ENCODE measurements at places on chromosomes 1 and 21. TPM values are rescaled to one million over a fixed set of nuclear protein-coding genes. Genes with fewer than 3 reads are reported as not detected.

DNA sequence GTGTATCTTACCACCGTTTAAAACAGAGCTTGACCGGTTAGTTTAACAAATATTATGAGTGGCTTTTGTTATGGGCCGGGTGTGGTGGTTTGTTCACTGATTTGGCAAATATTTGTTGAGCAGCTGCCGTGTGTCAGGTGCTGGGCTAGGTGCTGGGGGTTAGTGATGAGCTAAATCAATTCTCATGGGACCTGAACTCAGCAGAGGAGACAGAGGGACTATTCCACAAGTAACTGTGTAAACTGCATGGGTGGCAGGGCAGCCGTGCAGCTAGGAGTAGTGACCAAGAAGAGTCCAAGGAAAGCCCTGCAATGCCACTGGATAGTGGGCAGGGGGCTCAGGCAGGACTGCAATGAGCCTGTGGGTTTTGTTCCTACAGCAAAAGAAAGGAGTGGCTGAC is 11.2 kb upstream of the C2CD2 start:
- H3K27ac ChIP-seq = no peak overlapping the region
- no peaks in the 10 kb centered on the region for H3K36me3 ChIP-seq
- no peak for DNase-seq
- no peak overlapping the region for H3K4me3 ChIP-seq
- no peaks in the 10 kb centered on the region for H3K27me3 ChIP-seq

GRCh38 chr1:50148142-50148923 is 39.6 kb downstream of the ELAVL4 start:
- H3K4me1 ChIP-seq = no peaks in the 10 kb centered on the region
- no peaks in the 10 kb centered on the region for H3K27me3 ChIP-seq
- DNase-seq = no peak
- no peaks in the 10 kb centered on the region for H3K36me3 ChIP-seq

KCNE2 gene
- total RNA-seq = 1.5 TPM

GRCh38 chr1:7146710-7147109 is 361.5 kb downstream of the CAMTA1 start:
- no peak overlapping the region for H3K27ac ChIP-seq
- no peak for DNase-seq
- H3K27me3 ChIP-seq = peaks cover 7% of the 10 kb centered on the region
- no peaks in the 10 kb centered on the region for H3K4me1 ChIP-seq
- H3K36me3 ChIP-seq = no peaks in the 10 kb centered on the region

DNA sequence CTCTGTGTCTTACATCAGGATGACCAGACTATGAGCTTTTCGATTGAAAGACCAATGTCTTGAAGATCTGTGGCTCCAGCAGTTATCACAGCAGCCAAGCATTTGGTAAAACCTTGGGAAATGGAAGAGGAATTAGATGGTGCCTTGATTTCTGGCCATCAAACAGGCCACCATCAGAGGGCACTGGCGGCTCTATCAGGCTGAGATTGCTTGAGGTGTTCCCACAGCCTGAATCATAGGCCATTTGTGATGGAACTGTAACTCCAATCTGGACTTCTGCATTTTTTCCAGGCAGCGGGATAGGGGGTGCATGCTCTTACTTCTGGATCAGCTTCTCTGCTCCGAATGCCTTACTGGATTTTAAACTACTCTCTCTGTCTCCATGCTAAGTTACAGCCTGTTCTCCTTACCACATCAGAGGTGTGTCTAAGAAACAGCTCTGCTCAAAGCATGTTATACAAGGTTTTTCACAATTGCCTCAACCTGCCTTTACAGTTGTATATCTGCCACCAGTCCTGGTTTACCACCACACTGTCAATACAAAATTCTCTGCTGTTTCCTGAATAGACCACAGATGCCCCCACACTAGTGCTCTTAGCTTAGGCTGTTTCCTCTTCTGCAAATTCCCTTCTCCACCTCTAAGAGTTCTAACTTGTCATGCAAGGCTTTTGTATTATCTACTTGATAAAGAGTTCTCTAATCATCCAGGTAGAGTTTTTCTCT is 180.9 kb downstream of the PTGER3 start:
- no peaks in the 10 kb centered on the region for H3K4me1 ChIP-seq
- H3K36me3 ChIP-seq = no peaks in the 10 kb centered on the region
- no peak overlapping the region for H3K4me3 ChIP-seq
- H3K27ac ChIP-seq = no peak overlapping the region
- no peak for DNase-seq

S100A11 gene
- total RNA-seq = 267 TPM

ITPKB gene
- 51.1 TPM for total RNA-seq

- no peaks in the 10 kb centered on the region for H3K36me3 ChIP-seq
- no peaks in the 10 kb centered on the region for H3K27me3 ChIP-seq
- no peak for DNase-seq
- no peaks in the 10 kb centered on the region for H3K4me1 ChIP-seq
- no peak overlapping the region for H3K27ac ChIP-seq
- H3K4me3 ChIP-seq = no peak overlapping the region
These were observed 306.3 kb downstream of the LMX1A start for GRCh38 chr1:165050246-165050645.

LDLRAD1 gene
- not detected for total RNA-seq

- no peaks in the 10 kb centered on the region for H3K36me3 ChIP-seq
- H3K4me1 ChIP-seq = peaks cover 4% of the 10 kb centered on the region
- no peak overlapping the region for H3K27ac ChIP-seq
- H3K27me3 ChIP-seq = no peaks in the 10 kb centered on the region
- H3K4me3 ChIP-seq = no peak overlapping the region
These were observed 46.3 kb downstream of the XCL2 start for GRCh38 chr1:168497376-168497950.

- H3K27me3 ChIP-seq = no peaks in the 10 kb centered on the region
- H3K4me3 ChIP-seq = no peak overlapping the region
- H3K27ac ChIP-seq = no peak overlapping the region
- H3K36me3 ChIP-seq = no peaks in the 10 kb centered on the region
These were observed 12.0 kb upstream of the PCBP3 start for GRCh38 chr21:45631540-45631939.

DNA sequence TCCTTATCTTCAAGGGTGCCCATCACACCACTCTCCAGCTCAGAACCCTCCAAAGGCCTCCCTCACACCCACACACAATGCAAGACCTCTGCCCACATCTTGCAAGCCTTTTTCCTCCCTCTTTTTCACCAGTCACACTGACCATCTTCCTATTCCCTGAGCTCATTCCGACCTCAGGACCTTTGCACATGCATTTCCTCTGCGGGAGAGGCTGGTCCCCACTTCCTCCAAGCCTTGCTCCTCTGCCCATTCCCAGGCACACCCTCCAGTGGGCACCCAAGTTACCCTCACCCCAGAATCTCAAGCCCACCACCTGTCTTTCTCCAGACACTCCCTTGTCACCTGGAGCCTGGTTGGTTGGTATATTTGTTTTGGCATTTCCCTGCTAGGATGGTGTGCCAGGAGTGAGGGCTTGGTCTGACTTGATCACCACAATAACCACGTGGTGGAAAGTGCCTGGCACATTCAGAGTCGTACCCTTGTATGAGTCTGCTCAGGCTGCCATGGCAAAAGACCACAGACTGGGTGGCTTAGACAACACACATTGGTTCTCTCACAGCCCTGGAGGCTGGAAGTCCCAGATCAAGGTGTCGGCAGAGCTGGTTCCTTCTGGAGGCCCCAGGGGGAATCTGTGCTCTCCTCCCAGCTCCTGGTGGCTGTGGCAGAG is 13.2 kb downstream of the MX2 start:
- no peak for DNase-seq
- H3K27ac ChIP-seq = no peak overlapping the region
- no peaks in the 10 kb centered on the region for H3K4me1 ChIP-seq
- H3K27me3 ChIP-seq = no peaks in the 10 kb centered on the region
- H3K4me3 ChIP-seq = no peak overlapping the region
- no peaks in the 10 kb centered on the region for H3K36me3 ChIP-seq

AXDND1 gene
- total RNA-seq = 0.30 TPM

NTMT2 gene
- not detected for total RNA-seq

DNA sequence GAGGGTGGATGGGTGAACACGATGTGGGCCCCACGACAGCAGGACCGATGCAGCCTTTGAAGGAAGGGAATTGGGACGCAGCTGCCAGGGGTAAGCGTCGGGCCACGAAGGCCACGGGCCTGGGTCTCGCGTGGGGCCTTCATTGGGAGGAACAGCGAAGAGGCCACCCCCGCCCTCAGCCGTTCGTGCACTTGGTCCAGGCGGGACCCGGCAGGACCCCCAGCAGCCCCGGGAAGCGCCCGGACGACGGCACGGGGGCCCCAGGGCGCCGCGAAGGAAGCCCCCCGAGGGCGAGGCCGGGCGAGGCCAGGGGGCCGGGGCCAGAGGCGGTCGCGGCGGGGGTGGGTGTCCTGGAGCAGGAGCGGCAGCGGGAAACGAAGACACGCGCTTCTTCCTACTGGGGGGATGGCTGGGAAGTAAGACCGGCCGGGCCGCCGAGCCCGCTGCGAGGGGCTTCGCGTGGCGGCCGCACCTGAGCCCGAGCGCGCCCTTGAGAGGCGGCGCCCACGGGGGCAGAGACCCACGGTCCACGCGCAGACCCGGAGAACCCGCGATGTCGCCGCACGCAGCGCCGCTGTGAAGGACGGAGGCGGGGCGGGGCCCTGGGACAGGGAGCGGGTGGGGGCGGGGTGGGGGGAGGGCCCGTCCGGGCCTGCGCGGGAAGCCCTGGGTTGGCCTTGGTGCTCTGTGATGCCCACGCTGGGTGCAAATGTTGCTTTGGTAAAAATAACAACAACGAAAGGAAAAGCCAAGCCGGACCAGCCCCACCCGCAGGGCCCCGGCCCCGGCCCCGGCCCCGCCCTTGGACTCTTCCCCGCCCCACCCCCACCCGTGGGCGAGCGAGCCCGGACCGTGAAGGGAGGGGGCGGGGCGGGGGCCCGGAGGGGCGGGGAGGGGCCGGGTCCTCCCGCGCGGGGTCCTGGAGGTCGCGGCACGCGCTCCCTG is 56.0 kb upstream of the ADARB1 start:
- peak overlapping the region; percentile 81 for H3K27ac ChIP-seq
- no peaks in the 10 kb centered on the region for H3K36me3 ChIP-seq
- H3K4me3 ChIP-seq = peak overlapping the region; percentile 43
- DNase-seq = no peak
- H3K27me3 ChIP-seq = no peaks in the 10 kb centered on the region

GRCh38 chr21:34974162-34974981 is 74.7 kb downstream of the RUNX1 start:
- H3K27ac ChIP-seq = no peak overlapping the region
- no peak overlapping the region for H3K4me3 ChIP-seq
- no peaks in the 10 kb centered on the region for H3K36me3 ChIP-seq
- no peaks in the 10 kb centered on the region for H3K27me3 ChIP-seq
- no peaks in the 10 kb centered on the region for H3K4me1 ChIP-seq

GRCh38 chr21:43884861-43885417 is 19.9 kb downstream of the AGPAT3 start:
- H3K4me3 ChIP-seq = no peak overlapping the region
- H3K27me3 ChIP-seq = no peaks in the 10 kb centered on the region
- H3K27ac ChIP-seq = peak overlapping the region; percentile 44
- H3K4me1 ChIP-seq = peaks cover 28% of the 10 kb centered on the region
- DNase-seq = no peak
- no peaks in the 10 kb centered on the region for H3K36me3 ChIP-seq

- no peaks in the 10 kb centered on the region for H3K4me1 ChIP-seq
- H3K36me3 ChIP-seq = no peaks in the 10 kb centered on the region
- DNase-seq = no peak
- H3K27ac ChIP-seq = no peak overlapping the region
- H3K4me3 ChIP-seq = no peak overlapping the region
These were observed 20.2 kb downstream of the COL18A1 start for GRCh38 chr21:45424854-45425795.

GRCh38 chr1:15965228-15965767 is 10.6 kb downstream of the ZBTB17 start:
- no peaks in the 10 kb centered on the region for H3K36me3 ChIP-seq
- peaks cover 29% of the 10 kb centered on the region for H3K4me1 ChIP-seq
- H3K27ac ChIP-seq = peak overlapping the region; percentile 83
- no peaks in the 10 kb centered on the region for H3K27me3 ChIP-seq

FMOD gene
- total RNA-seq = 82.8 TPM

DNA sequence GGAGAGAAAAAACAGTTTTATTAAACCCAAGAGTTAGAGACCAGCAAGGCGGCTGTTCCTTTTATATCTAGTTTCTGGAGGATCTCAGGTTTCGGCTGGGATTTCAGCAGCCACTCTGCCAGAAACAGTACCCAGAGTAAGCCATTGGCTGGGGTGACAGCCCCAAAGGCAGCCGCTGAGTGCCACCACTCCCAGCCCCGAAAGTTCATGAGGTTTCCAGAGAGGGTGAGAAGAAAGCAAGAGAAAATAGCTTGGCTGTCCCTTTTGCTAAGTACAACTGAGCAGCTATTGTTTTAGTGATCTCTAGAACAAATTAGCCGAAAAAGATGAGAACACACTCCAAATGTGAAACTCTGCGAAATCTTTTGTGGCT is 1.2 kb downstream of the SH3BGR start:
- no peaks in the 10 kb centered on the region for H3K4me1 ChIP-seq
- no peaks in the 10 kb centered on the region for H3K36me3 ChIP-seq
- no peaks in the 10 kb centered on the region for H3K27me3 ChIP-seq
- peak overlapping the region; percentile 92 for H3K27ac ChIP-seq
- no peak overlapping the region for H3K4me3 ChIP-seq

COL24A1 gene
- 2.8 TPM for total RNA-seq

DNA sequence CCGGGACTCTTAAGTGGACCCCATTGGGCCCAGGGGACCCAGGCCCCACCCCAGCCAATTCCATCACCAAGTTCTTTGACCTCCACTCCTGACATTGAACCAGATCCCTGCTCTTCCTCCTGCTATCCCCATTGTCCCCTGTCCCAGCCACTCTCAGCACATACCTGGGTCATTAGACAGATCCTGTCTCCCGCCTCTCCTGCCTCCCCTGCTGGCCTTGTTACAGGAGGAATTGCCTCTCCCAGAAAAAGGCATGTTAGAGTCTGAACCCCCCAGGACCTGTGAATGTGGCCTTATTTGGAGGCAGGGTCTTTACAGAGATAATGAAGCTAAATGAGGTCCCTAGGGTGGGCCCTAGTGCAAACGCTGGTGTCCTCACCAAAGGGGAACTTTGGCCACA is 301.9 kb downstream of the NPHP4 start:
- H3K27me3 ChIP-seq = no peaks in the 10 kb centered on the region
- no peak for DNase-seq
- H3K4me1 ChIP-seq = no peaks in the 10 kb centered on the region

DNA sequence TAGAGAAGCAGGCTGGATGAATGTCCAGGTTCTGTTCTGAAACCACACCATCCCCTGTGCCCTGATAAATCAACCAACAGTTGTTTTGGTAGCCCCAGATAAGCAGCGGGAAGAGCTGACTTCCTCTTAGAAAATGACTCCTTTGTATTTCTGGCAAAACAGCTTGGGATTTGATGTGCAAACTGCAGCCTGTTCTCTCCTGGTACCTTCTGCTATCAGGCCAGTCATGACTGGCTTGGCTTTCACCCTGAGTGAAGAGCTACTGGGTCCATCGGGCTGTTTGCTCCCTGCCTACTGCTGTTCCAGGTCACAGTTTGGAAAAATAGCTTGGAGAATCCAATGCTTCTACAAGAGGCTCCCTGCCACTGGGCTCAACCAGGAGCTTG is 116.8 kb downstream of the DTL start:
- H3K4me3 ChIP-seq = no peak overlapping the region
- no peak for DNase-seq
- H3K27me3 ChIP-seq = no peaks in the 10 kb centered on the region
- H3K36me3 ChIP-seq = no peaks in the 10 kb centered on the region
- H3K27ac ChIP-seq = no peak overlapping the region

GRCh38 chr1:201754353-201754752 is 74.6 kb upstream of the IPO9 start:
- H3K36me3 ChIP-seq = no peaks in the 10 kb centered on the region
- no peak overlapping the region for H3K27ac ChIP-seq
- H3K4me3 ChIP-seq = no peak overlapping the region
- no peaks in the 10 kb centered on the region for H3K4me1 ChIP-seq
- no peaks in the 10 kb centered on the region for H3K27me3 ChIP-seq
- DNase-seq = no peak

- peaks cover 11% of the 10 kb centered on the region for H3K4me1 ChIP-seq
- H3K4me3 ChIP-seq = no peak overlapping the region
- no peaks in the 10 kb centered on the region for H3K36me3 ChIP-seq
- peak overlapping the region; percentile 53 for H3K27ac ChIP-seq
- DNase-seq = no peak
- H3K27me3 ChIP-seq = no peaks in the 10 kb centered on the region
These were observed 14.0 kb upstream of the NCF2 start for GRCh38 chr1:183604038-183604808.

Measured in tibial nerve (tissue), 4 donors.